Motor neuron (in vitro differentiated cells): ENCODE measurements at places on chromosomes 7 and 10. TPM values are rescaled to one million over a fixed set of nuclear protein-coding genes. Genes with fewer than 3 reads are reported as not detected.

DNA sequence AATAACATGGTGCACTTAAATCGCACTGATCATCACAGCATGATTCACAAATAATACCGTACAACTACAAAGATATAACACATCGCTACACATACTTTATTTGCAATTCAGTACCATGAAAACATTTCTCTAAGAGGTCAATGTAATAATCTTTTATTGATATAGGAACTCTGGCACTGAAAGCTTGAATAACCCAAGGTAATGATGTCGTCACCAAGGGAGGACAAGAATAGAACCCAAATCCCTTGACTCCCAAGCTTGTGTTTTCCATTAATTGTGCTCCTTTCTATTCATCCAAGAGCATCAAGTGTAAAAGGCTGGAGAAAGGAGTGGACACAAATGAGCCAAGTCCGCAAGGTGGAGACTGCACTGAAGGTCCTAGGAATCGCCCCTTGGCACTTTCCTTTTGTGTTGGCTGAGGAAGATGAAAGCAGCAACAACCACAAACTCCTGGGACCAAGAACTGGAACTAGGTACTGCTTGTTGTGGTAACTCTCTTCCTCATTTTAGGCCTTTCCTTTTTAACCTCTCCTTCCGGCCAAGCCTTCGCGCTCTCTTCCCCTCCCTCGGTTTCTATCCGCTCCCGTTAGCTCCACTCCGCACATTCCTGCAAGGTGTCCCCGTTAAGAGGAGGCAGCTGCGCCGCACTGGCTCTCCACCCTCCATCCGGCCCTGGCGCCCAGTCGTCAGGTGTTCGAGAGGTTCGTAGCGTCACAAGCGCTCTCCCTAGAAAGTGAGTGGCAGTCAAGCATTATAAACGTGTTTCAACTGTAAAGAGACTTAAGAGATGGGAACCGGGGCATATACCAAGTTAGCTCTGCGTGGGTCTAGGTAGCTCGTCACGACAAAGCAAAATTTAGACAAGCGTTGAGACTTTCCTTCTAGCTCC lies 1.0 kb upstream of the CBLL1 start:
- peak; percentile 22 for ATAC-seq

DNA sequence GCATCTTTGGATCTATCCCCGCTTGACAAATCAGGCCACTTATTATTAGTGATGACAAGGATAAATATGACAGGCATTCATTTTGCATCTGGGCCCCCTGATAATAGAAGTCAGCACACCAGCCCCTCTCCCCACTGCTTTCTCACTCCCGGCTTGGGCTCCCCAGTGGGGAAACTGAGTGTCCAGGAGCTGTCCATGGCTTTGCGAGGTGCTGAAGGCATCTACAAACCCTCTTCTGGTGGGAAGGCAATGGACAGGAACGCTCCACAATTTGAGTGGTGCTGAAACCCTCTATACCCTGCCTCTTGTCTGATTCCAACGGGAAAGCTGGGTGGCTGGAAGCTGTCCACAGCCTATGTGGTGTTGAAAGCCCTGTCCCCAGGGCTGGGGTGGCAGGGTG lies 61.7 kb upstream of the PCBD1 start:
- ATAC-seq: no peak

- no peak for ATAC-seq
Observed at GRCh38 chr10:5988336-5988920, 11.1 kb upstream of the IL15RA start.

Gene STRIP2
- total RNA-seq: 1.6 and 2.1 TPM in 2 replicates

DNA sequence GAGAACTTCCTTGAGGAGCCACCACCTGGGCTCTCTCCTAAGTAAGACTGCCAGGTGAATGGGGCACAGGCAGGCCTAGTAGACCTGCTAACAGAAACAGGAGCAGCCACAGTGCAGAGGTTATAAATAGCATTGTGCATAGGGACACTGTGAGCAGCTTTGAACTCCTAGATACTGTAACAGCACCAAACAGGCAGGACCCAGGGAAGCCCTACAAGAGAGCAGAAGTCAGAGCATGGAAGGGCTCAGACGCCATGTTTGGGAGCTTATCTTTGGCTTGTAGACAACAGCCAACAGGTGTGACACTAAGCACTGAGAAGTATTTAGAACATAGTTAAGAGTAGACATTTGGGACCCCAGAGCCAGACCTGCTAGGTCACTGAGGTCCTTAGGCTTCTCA lies 14.5 kb downstream of the XRCC2 start:
- no peak for ATAC-seq

GRCh38 chr7:156156734-156157408 lies 344.6 kb upstream of the SHH start:
- ATAC-seq: peak; percentile 40
